GM12864 (cell line): ENCODE measurements at places on chromosomes 4 and X.

DNA sequence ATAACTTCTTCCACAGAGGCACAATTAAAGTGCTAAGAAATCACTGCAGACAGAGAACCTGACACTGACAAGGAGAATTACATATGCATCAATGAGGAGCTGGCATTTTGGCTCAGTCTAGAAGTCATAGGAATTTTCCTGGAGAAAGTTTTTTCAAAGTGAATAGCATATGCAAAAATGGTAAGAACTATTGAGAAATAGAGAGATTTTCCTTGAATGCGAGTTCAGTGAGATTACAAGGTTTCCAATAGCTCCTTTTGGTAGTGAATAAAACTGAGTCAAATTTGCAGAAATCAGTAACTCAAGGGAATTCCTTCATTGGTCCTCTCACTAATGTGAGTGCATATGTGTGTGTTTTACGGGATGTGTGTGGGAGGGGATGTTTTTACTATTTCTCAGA is 557.5 kb downstream of the PPARGC1A start:
- DNase-seq = no peak

DNA sequence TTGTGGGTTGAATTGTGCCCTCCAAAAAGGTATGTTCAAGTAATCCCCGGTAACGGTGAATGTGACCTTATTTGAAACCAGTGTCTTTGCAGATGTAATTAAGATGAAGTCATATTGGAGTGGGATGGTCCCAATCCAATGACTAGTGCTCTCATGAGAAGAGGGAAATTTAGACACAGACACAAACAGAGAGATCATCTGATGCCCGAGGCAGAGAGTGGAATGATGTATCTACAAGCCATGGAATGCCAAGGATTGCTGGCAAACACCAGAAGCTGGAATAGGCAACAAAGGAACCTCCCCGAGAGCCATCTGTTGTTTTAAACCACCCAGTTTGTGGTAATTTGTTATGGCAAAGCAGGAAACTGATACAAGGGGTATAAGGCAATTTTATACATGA is 35.1 kb downstream of the RPS6KA3 start:
- DNase-seq = no peak

- DNase-seq = no peak
Observed at GRCh38 chr4:186015212-186015817, 53.6 kb upstream of the TLR3 start.

GRCh38 chr4:5931526-5931925 is 38.6 kb upstream of the CRMP1 start:
- DNase-seq = no peak

GRCh38 chr4:77040854-77041725 is 34.7 kb downstream of the CCNI start:
- no peak for DNase-seq

- DNase-seq = no peak
Observed at GRCh38 chrX:145715641-145716138, 101.9 kb upstream of the SLITRK2 start.

DNA sequence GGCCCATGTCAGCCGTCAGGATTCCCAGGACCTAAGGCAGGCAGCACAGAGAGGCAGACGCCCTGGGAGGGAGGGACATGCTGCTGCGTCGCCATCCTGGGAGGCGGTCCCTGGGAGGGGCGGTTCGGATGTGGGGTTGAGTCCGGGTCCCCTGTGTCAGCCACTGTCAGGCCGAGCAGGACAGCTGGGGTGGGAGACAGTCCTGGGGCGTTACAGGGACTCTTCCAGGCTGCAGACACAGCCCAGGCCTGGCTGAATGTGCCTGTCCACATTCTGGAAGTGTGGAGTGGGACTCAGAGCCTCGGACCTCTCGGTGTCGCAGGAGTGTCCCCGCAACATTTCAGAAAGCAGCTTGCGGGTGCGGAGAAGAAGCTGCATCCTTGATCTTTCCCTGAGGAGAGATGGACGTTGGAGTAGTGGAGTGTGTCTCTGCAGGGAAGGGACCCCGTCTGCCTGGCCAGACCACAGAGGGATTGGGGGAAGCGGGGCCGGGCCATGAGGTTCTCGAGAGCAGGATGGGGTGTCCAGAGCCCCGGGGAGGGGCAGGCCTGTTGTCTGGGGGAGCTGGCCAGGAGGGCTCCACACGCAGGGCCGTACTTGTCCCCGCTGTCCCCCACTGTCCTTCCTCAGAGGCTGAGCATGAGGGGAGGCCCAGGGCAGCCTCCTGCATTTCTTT is 6.1 kb downstream of the AKAP17A start:
- DNase-seq = no peak

- no peak for DNase-seq
Observed at GRCh38 chrX:7514871-7515599, 327.9 kb upstream of the VCX start.

GRCh38 chr4:30755346-30755745 is 35.2 kb downstream of the PCDH7 start:
- DNase-seq = no peak

DNA sequence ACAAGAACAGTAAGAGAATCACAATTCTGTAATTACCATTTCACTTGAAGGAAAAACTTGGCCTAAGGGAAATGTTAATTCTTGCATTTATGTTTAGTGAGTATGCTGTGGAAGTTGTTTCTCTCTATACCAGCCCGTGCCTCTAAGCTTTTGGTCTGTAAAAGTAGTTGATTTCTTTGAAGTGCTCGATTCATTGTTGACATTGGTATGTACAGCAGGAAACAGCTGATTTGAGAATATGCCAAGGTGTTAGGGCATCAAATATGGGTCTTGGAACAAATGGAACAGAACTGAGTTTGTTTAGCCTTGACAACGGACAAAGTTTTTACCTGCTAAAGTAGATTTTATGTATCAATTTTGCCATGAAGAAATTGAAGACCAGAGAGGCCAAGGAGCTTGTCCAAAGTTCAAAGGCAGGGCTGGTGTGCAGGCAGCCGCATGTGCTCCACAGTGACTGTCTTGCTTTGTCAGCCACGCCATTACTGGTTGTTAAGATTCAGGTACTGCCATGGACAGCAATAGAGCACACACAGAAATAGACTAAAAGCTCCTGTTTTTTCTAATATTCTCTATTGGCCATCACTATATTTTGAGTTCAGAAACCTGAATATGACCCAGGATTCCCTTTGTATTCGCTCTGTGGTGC is 75.5 kb upstream of the TLR3 start:
- DNase-seq = no peak

GRCh38 chr4:187309456-187309855 is 585.8 kb upstream of the FAT1 start:
- no peak for DNase-seq

DNA sequence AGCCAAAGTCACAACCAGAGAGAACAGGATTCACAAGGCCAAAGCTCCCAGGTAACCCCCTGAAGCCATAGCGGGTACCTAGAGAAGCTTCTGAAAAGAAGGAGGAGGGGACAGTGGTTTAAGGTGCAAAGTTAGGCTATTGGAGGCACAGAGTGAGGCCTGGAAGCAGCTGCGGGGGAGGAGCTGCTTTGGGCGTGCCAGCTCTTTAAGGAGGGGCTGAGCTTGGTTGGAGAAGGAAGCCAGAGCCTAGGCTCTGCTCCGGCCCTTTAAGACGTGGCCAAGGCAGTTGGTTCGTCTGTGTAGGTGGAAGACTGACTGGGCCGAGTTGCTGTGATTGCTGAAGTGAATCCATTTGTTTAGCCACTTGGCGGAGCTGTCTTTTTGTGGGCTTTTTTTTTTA is 1.5 kb downstream of the KLF8 start:
- peak; percentile 72 for DNase-seq

GRCh38 chr4:140686796-140687195 is 69.4 kb downstream of the TBC1D9 start:
- no peak for DNase-seq

- no peak for DNase-seq
Observed at GRCh38 chr4:142378179-142378578, 467.9 kb downstream of the INPP4B start.

GRCh38 chrX:151621422-151621821 is 57.9 kb downstream of the PASD1 start:
- no peak for DNase-seq

GRCh38 chr4:20440170-20440569 is 188.5 kb downstream of the SLIT2 start:
- no peak for DNase-seq

GRCh38 chr4:121742794-121743193 is 22.2 kb downstream of the SMIM43 start:
- no peak for DNase-seq

DNA sequence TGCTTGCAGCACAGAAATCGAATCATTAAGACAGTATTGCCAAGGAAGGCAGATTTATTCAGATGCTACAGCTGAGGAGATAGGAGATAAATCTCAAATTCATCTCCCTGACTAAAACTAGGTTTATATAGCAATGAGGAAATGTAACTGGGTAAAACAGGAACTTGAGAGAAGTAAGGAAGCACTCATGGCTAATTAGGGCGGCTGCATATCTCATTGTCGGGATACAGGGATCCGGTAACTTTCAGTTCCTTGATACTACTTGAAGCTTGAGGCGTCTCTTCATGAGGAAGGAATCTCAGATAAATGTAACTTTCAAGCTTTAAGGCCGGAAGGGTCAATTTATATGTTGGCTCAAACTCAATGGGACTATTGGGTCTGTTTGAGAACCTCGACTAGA is 129.2 kb upstream of the WDR1 start:
- no peak for DNase-seq

DNA sequence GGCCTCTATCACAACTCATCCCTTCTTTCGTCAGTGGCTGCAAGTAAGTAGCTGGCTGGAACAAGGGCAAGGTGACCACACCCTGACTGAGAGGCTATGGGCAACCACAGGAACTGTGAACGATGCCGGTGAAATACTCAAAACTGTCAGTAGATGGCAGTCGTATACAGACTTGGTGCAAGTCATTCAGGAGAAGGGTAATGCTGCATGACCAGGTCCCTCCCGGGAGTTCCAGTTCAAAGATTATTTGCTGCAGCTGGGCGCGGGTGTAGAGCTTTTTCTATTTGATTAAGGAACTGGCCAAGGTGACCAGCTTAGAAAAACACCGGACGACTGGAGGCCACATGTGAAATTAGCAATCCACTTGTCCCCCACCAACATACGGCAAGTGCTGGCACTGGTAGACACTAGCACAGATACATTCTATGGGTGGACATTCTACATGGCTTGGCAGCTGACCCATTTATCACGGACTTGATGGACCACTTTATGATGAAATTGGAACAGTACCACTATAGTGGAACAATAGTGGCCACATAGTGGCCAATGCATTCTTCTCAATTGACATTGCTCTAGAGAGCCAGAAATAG is 726.6 kb downstream of the TRAM1L1 start:
- peak; percentile 46 for DNase-seq

- no peak for DNase-seq
Observed at GRCh38 chr4:1290165-1290977, 680 bp downstream of the MAEA start.

DNA sequence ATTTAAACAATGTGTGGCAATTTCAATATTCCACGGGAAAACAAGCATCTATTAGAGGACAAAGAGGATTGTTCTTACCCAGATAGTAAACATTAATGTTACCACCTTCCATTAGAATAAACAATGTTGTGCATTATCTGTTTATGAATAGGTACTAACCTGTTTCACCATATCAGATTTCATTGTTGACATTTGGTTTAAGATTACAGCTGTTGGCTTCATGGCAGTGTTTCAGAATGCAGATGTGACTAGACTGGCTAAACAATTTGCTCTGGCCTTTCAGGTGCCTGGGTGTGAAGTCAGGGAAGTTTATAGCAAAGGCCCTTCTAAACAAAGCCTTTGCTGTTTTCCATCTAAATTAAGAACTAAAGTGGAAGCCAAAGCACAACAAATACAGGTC is 464.7 kb upstream of the FAM47C start:
- DNase-seq = no peak

DNA sequence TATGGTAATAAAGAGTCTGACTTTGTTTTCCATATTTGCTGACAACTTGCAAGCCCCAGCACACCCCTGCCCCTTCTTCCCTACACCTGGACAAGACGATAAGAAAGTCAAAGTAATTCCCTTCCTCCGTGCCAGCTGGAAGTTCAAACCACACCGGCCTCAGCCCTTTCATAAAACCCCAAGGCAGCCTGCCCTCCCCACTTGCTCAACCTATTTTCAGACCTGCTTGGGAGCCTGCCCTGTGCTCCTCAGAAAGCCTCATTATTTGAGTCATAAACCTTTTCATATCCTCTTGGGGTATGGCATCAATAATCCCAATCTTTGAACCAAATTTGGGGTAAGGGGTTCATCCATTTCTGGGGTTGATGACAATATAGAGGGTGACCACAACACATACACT is 29.5 kb downstream of the NIPAL1 start:
- DNase-seq = no peak

DNA sequence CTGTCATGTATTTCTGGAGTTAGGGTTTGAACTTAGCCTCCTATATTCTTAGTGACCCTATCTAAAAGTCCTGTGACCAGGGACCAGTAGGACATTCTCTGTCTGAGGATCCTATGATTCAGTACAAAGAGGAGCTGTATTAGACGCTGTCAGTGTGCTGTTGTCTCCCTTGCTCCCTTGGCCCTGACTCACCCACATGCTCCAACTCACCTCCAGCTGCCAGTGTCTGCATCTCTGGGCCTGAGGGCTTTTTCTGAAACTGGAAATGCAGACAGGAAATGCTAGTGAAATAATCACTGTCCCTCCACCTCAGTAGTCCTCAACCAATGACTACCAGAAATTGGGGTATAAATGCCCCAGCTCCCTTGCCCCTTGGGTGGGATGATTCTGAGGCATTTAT is 535.3 kb upstream of the RPS6KA3 start:
- no peak for DNase-seq

DNA sequence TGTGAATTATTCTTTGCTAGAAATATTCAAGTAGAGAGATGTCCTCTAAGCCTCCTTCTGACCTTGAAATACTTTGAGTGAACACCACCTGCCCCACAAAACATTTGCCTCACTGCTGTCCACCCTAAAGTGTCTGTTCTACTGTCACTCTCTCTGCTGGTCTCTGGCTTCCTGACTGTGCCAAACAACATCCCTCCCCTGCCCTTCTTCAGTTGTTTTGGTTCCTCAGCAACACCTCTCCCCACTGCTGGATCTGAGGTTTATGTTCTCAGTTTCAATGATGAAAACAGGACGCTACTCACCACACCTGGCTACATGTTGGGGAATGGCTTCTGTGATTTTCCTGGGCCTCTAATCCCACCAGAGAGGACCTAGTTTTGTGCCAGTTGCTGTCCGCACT is 456.9 kb downstream of the BCOR start:
- DNase-seq = no peak

DNA sequence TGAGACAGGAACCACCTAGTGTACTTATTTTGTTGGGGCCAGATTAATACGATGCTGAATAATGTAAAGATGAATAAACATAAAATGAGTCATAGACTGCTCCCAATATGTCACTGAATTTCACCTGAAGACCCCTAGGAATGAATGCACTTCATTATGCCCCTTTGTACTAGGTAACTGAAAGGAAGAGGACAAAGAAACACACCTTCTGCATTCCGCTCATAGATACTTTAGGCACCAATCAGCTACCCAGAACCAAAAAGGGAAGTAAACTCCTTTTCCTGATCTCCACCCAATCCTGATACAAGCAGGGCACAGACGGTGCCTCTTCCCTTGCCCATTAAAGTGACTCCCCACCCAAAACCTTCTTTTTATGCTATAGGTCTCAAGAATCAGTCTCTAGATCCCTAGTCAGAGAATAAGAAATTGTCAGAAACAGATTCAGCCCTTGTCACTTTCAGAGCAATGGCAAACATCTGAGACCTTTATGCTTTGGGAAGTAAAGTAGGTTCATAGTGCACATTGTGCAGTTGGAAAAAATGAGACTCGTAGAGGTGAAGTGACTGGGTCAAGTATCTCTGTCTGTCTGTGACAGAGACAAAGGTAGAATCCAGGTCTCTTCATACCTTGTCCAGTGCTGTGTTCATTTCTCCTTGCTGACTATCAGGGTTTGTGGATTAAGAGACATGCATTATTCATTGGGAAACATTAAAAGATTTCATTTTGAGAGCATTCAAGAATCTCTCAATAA is 2.3 kb downstream of the GPR174 start:
- DNase-seq = no peak
